ENCODE measurements at places on chromosomes 7 and 10.

DNA sequence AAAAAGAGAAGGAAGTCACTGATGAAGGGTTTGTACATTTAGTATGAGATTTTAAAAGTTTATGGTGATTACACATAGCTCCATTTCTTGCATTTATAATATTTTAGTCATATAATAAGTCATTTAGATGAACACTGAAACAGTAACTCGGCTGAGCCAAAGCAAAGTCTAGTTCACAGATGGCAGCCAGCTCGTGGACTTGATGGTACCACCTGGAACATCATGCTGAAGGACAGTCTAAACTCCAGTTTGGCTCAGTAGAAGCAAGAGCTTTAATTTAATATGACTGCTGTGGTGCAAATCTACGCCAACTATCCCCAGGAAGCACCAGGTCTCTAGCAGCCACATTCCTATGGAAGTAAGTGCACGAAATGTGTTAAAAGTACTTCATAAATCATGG is 16.4 kb downstream of the SRI start:
- DNase-seq = no peak

DNA sequence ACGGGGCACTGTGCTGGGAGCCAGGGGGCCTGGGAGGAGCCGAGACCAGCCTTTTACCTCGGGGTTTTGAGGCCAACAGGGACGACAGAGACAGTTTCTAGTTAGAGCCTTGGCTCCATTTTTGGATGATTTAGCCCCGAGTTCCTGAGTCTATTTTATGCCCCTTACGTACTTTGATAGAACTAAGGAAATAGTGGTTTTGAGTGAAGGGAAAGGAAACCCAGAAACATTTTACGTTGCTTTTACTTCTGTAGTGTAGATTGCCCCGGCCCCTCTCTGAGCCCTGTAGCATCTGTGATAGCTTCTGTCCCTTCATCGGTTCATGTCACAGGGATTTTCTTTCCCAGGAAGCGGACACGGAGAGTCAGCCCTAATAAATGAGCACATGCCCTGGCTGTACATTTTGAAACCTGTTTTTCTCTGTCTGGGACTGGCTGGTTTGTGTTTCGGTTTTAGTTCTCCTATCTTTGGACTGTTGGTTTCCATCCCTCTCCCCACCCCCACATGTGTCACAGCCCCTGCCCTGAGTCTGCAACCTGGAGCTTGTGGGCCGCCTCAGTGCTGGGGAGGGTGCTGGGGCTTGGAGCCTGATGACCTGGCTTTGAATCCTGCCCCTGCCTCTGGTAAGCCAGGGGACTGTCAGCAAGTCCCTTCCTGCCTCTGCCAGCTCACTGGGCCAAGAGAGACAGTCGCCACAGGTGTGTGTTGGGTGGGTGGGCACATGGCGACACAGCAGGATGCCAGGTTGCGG is 6.9 kb upstream of the ORAI2 start:
- peak; percentile 71 for DNase-seq

DNA sequence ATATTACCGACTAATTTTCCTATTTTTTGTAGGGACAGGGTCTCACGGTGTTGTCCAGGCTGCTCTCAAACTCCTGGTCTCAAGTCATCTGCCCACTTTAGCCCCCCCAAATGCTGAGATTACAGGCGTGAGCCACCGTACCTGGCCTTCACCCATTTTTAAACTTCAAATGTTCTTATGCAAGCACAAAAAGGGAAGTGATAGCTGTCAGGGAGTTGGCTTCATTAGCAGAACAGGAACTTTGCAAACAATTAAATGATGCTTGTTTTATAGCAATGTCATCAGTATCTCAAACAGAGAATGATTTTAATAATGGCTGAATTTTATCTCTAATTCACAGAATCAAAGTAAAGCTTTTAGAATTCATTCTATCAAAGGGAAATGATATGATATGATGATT is 49.8 kb upstream of the FAM171A1 start:
- no peak for DNase-seq

DNA sequence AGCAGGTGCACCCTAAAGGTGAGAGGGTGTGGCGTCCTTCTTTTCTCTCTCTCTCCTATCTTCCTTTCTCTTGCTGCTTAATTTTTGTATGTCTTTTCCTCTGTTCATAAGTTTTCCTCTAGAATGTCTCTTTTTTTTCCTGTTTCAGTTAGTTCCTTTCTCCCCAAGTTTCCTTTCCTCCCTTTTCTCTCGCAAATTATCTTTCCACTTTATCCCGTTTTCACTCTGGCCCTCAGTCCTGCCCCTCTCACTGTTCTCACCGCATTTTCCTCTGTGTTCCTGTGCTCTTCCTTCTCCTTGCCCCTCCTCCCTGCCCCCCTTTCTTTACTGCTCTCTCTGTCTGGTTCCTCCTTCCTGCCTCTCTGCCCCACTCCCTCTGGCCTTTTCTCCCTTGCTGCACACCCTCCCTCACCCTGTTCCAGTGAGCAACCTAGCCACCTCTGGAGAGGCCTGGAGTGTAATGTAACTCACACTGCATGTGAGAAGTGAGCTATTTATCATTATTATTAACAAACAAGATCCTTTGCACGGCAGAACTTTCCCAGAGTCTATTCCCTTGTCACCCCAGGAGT is 158.5 kb downstream of the C10orf105 start:
- DNase-seq = no peak

GRCh38 chr7:30321089-30321881 is 36.9 kb downstream of the ZNRF2 start:
- DNase-seq = no peak

DNA sequence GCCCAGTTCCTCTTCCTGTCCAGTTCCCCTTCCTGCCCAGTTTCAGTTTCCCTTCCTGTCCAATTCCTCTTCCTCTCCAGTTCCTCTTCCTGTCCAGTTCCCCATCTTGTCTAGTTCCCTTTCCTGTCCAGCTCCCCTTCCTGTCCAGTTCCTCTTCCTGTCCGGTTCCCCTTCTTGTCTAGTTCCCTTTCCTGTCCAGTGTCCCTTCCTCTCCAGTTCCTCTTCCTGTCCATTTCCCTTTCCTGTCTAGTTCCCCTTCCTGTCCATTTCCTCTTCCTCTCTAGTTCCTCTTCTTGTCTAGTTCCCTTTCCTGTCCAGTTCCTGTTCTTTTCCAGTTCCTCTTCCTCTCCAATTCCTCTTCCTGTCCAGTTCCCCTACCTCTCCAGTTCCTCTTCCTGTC is 68.1 kb upstream of the ADCY1 start:
- no peak for DNase-seq

DNA sequence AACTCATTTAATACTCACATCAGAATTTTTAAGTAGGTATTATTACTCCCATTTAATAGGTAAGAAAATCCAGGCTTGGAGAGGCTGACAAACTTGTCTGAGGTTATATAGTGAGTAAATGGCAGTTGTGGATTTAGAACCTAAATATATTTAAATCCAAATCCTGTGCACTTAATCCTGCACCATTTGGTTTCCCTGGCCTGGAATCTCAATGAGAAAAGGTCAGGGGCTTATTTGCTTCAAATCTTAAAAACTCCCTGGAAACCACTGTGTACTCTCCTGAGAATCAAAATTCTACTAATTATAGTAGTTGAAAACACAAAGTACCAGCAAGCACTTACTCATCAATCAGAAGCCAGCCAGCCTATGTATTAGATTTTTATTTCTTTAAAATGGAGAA is 97.7 kb downstream of the DNMBP start:
- no peak for DNase-seq

DNA sequence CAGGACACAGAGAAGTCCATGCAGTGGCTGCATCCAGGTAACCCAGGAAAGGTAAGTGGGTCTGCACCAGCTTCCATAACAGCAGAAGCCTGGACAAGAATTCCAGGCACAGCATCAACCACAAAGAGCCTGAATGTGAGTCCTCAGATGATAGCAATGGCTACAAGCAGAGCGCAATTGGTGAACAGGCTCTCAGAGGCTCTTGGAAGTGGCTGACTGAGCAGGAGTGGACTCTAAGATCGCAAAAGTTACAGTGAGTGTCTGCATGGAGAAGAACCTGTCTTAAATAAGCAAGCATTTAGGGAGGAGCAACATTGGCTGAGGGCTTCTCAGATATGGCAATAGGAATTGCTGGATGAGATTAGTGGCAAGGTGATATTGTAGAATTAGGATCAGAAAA is 41.6 kb upstream of the VWC2 start:
- no peak for DNase-seq

GRCh38 chr7:44561962-44562621 is 11.6 kb downstream of the DDX56 start:
- no peak for DNase-seq

DNA sequence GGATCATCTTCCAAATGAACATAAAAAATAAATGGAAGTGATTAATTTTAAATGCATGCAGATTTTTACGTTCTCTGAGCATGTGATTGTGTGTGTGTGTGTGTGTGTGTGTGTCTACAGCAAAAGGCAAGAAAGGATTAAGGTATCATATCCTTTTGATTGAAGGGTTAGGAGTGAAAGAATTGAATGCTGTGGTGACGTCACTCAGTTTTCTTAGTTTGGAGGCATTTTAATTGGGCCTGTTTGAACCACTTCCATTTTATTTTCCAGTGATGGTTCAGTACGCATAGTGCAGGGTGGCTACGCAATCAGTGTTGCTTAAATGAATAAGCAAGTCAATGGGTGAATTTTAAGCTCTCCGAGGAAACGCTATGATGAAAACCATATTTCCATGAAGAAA is 31.3 kb downstream of the TACC2 start:
- DNase-seq = no peak

DNA sequence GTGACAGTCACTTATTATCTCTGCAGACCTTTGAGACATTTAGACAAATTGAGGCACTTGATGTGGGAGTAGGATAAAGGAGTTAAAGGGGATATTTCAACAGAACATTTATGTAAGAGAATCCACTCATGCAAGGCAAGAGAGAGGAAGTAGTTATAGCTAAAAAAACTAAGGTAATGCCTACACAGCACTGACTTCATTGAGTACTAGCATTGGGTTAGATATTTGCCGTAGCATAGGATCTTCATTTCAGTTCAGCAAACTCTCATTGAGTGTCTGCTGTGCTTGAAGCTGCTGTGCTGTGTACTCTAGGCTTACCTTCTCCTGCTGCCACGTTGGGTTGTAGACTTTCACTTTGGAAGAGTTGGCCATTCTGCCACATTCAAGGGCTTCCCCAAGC is 10.5 kb upstream of the ENTPD1 start:
- no peak for DNase-seq

All from activated CD4-positive, CD25-positive, alpha-beta regulatory T cell treated with anti-CD3 and anti-CD28 coated beads, Interleukin-2, amount 50 U/mL, for 72 hours (primary cell).